HepG2 (cell line): ENCODE measurements at places on chromosomes 4 and X. TPM values are rescaled to one million over a fixed set of nuclear protein-coding genes. Genes with fewer than 3 reads are reported as not detected.

DNA sequence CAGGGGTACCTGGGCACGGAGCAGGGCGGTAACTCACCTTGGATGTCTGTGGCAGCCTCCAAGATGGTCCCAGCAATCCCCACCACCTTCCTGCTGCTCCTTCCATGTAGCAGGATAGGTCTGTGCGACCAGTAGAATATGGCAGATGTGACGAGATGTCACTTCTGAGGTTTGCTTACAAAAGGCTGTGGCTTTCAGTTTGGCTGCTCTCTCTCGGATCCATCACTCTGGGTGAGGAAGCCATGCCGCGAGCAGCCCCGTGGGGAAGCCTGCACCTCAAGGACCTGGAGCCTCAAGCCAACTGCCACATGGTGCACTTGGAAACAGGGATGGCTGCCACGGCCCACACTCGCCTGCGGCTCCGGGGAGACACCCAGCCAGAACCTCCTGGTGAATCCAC lies 37.6 kb downstream of the WFS1 start:
- H3K36me3 ChIP-seq = peaks cover 7% of the 10 kb centered on the region
- DNase-seq = no peak
- H3K4me3 ChIP-seq = no peak overlapping the region
- H3K27ac ChIP-seq = no peak overlapping the region
- H3K27me3 ChIP-seq = no peaks in the 10 kb centered on the region
- peaks cover 43% of the 10 kb centered on the region for H3K4me1 ChIP-seq

DNA sequence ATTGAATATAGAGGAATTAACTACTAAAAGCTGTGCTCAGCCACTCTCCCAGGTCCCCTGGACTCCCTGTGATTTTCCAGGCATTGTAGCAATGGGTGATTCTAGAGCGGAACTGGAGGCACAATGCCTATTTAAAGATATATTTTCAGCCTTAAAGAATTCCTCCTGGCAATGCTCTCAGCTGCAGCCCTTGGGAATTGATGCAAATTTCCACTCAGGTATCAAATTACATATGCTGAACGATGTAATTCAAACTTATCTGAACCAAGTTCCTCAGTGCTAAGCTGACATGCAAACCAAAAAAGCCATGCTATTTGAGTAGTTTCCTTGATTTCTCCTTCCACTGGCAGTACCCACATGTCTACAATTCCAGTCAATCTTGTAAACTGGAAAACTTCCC lies 86.3 kb upstream of the GABRA3 start:
- no peaks in the 10 kb centered on the region for H3K36me3 ChIP-seq
- H3K27me3 ChIP-seq = no peaks in the 10 kb centered on the region
- no peaks in the 10 kb centered on the region for H3K4me1 ChIP-seq
- H3K27ac ChIP-seq = no peak overlapping the region
- no peak for DNase-seq

The HERC5 gene
- 0.29 and 0.33 TPM in 2 replicates for total RNA-seq

- H3K4me3 ChIP-seq = no peak overlapping the region
- no peak overlapping the region for H3K27ac ChIP-seq
- no peaks in the 10 kb centered on the region for H3K27me3 ChIP-seq
Observed at GRCh38 chr4:53563824-53564223, 27.5 kb downstream of the LNX1 start.

The CT45A2 gene
- not detected in 2 replicates for total RNA-seq

The NDNF gene
- total RNA-seq = not detected in 2 replicates

- no peak for DNase-seq
- peaks cover 31% of the 10 kb centered on the region for H3K4me1 ChIP-seq
- no peak overlapping the region for H3K27ac ChIP-seq
- no peaks in the 10 kb centered on the region for H3K36me3 ChIP-seq
Observed at GRCh38 chrX:19563327-19563726, 48.0 kb upstream of the MAP3K15 start.

The CENPVL1 gene
- total RNA-seq = not detected in 2 replicates

The AREG gene
- total RNA-seq = 2.3 and 6.2 TPM in 2 replicates

GRCh38 chr4:35175894-35176293 lies 1068.4 kb downstream of the ARAP2 start:
- no peak overlapping the region for H3K27ac ChIP-seq
- H3K4me3 ChIP-seq = no peak overlapping the region
- no peaks in the 10 kb centered on the region for H3K36me3 ChIP-seq
- H3K4me1 ChIP-seq = no peaks in the 10 kb centered on the region
- H3K27me3 ChIP-seq = no peaks in the 10 kb centered on the region
- no peak for DNase-seq
